ENCODE measurements at places on chromosomes 3 and 15.

DNA sequence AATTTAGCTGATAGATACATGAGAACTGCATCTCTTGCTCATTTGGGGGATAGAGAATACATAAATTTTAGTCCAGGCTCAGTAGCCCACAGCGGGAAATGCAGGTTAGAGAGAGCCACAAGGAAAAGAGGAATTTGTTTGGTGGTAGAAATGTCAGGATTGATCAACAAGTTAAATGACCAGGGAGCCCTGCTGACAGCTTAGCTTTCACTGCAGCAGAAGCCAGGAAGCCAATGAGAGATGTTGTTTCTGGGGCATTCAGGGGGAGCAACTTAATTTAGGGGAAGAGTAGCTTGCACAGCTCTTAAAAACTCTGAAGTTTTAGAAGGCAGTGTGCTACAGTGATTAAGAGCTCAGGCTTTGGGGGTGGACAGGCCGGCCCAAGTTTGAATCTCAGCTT lies 22.7 kb downstream of the ARHGEF26 start:
- DNase-seq, result no peak

GRCh38 chr3:124824286-124824915 lies 62.8 kb downstream of the ITGB5 start:
- DNase-seq, result peak; percentile 19

- no peak for DNase-seq
Measured at GRCh38 chr3:101637451-101637850, 39.5 kb downstream of the ZBTB11 start.

GRCh38 chr3:178673529-178673928 lies 137.3 kb downstream of the KCNMB2 start:
- DNase-seq, result no peak

GRCh38 chr3:129462361-129462968 lies 22.4 kb downstream of the IFT122 start:
- no peak for DNase-seq

- DNase-seq, result no peak
Measured at GRCh38 chr3:9192248-9193025, 57.0 kb downstream of the SRGAP3 start.

DNA sequence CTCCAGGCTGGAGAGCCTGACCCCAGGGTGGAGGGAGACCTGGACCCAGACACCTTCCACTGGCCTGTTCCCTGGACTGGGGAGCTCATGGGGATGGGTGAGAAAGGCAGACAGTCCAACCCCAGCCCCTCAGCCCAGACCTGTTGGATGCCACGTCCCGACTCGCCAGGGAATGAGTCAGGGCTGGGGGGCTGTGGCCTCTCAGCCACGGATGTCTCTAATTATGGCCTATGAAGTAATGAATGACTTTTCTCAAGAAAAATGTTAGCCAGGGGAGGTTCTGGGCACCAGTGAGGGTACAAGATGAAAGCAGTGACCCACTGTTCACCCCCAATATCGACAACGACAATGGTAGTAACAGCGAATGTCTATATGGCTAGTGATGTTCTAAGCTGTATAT lies 107.0 kb upstream of the RPL32 start:
- DNase-seq, result no peak
